ENCODE measurements at places on chromosomes 3 and 15.

GRCh38 chr3:19994796-19995195, 17.3 kb downstream of the PP2D1 start:
- no peak for DNase-seq

- no peak for DNase-seq
Observed at GRCh38 chr15:75830910-75831805, 12.1 kb upstream of the UBE2Q2 start.

- DNase-seq: no peak
Observed at GRCh38 chr3:29557186-29557585, 276.3 kb downstream of the RBMS3 start.

GRCh38 chr3:17149076-17149475, 264.3 kb downstream of the PLCL2 start:
- no peak for DNase-seq

GRCh38 chr3:24154781-24155180, 209.7 kb downstream of the NR1D2 start:
- DNase-seq: peak; percentile 47

- peak; percentile 48 for DNase-seq
Observed at GRCh38 chr15:99749386-99749785, 16.1 kb upstream of the LYSMD4 start.

GRCh38 chr3:154743418-154743817, 313.4 kb upstream of the GPR149 start:
- DNase-seq: no peak

- DNase-seq: no peak
Observed at GRCh38 chr3:42786212-42786611, 13.2 kb upstream of the CCDC13 start.

DNA sequence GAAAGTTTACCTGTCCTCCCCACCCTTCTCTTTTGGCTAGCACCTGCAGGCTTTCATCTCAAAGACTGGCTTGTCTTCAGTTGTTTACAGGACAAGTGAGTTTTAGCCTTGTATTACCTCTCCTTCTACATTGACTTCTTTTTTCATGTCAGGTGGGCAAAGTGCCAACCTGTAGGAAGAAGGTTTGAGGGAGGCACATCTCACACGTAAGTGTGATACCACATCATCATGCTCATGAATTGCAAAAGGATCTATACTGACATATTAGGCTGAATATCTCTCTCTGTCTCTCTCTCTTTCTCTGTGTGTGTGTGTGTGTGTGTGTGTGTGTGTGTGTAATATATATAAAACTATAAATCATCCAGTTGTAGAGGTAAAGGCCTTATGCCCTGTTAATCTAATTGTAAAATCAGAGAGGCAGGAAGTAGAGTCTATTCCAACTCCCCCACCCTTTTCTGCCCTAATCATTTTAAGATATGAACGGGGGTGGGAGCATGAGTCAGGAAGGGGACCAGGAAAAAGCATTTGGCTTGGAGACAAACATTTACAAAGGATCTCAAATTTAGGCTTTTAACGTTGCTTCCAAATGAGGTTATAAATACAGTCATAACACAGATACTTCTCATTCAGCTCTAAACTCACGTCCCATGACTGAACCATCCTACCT, 107.0 kb upstream of the PFN2 start:
- DNase-seq: no peak

- DNase-seq: no peak
Observed at GRCh38 chr3:33401781-33402180, 38.4 kb downstream of the UBP1 start.

- no peak for DNase-seq
Observed at GRCh38 chr3:145953316-145953715, 207.7 kb downstream of the PLOD2 start.

GRCh38 chr3:126416943-126417342, 22.2 kb downstream of the CFAP100 start:
- DNase-seq: no peak

Measured in activated CD4-positive, alpha-beta T cell treated with anti-CD3 and anti-CD28 coated beads, Interleukin-2, amount 10 ng/mL, durations not matched to agents 24 days and 14 days (primary cell).